ENCODE measurements at places on chromosomes 6 and 20.

- no peak for DNase-seq
These were observed 156.8 kb downstream of the CEBPB start for GRCh38 chr20:50347284-50348063.

- DNase-seq, result no peak
These were observed 220.0 kb upstream of the ZFP64 start for GRCh38 chr20:52411611-52412010.

- no peak for DNase-seq
These were observed 3.9 kb downstream of the SRC start for GRCh38 chr20:37349517-37350491.

GRCh38 chr6:146550911-146551310 lies 7.3 kb downstream of the RAB32 start:
- DNase-seq, result no peak

GRCh38 chr20:4956200-4956810 lies 45.0 kb downstream of the SLC23A2 start:
- DNase-seq, result peak; percentile 10

DNA sequence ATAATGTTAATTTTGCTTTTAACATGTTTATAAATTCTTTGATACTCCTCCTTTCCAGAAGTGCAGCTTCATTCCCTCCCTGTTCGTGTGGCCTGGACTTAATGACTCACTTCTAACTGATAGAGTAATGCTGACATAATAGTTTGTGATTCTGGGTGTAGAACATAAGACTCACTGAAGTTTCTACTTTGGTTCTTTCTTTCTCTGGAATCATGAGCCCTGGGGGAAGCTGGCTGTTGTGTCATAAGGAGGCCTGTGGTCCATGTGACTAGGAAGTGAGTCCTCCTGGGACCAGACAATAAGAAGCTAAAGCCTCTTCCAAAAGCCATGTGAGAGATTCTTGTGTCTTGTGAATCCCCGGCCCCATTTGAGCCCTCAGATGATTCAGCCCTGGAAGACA lies 30.5 kb upstream of the HLA-G start:
- no peak for DNase-seq

DNA sequence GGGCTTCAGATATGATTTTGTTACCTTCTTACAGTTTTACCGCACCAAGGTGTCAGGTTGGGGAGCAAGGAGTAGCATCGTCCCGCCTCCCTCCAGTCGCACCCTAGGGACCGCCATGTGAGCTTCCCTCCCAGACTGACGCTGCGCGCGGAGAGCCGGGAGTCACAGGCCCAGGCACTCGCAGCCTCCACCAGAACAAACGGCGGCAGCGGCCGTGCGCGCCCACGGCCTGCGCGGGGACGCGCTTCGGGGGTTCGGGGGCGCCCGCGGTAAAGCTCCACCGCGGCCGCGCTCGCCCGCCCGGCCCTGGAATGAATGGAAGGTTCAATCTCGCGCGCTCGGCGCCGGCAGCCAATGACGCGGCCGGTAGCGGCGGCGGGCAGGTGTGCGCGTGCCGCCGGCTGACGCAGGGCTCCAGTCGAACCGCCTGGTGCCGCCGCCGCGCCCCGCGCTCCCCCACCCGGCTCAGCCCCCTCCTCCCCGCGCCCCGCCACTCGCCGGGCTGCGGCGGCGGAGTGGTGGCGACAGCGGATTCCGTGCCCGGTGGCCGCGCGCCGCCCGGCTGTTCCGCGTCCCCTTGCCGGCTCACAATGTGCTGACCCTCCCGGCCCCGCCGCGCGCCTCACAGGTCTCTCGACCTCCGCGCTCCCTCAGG lies 16.5 kb upstream of the LIN28B start:
- no peak for DNase-seq

DNA sequence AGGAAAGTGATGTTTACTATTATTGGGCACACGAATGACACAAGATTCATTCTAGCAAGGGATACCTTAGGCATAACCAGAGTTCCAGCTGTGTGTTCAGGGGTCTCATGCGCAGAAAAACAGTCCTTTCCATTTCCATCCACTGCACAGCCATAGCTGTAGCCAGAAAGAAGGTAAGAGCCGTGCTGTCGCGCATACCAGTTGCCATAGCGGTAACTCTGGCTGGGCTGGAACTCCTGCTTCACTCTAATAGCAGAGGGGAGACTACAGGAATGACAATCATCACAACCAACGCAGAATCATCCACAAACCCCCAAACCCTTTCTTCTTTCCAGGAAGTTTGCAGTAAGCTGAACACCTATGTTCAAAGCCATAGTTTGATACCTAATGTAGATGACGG lies 7.5 kb downstream of the C6orf52 start:
- DNase-seq, result no peak

GRCh38 chr6:128235556-128235955 lies 284.8 kb downstream of the PTPRK start:
- DNase-seq, result no peak

- DNase-seq, result no peak
These were observed 728.3 kb downstream of the MAFB start for GRCh38 chr20:39960522-39961428.

DNA sequence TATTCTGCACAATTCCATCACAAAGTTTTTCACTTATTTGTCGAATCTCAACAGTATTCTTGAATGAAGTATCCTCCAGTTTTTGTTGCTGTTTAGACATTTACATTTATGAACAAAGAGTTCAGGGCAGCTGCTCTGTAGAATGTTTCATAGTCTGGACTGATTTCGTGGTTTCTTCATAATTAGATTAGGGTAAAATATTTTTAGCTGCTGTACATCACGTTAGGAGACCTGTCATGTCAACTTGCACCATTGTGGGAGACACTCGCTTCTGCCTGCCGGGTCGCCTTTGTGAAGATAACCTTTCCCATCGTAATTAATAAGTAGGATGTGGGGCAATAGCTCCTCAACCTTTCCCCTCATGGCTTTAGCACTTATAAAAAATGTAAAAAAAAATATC lies 27.5 kb upstream of the RPS6KA2 start:
- no peak for DNase-seq

- no peak for DNase-seq
These were observed 93.4 kb downstream of the THBS2 start for GRCh38 chr6:169160091-169160854.

- DNase-seq, result no peak
These were observed 298.9 kb downstream of the TFAP2C start for GRCh38 chr20:56928007-56928406.

DNA sequence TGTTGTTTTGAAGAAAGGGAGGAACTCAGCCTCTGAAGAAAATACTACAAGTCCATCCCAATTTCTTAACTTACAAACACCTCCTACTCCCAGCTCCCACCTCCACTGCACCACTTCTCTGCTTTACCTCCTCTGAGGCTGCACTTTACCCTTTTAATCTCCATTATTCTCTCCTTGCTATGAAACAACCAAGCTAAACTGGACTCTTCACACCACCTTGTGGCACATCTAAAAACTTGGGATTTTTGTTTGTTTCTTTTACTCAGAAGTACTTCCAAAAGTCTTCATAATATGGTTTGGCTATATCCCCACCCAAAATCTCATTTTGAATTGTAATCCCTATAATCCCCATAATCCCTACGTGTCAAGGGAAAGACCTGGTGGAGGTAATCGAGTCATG lies 142.2 kb downstream of the MOXD1 start:
- DNase-seq, result no peak

- DNase-seq, result no peak
These were observed 59.3 kb upstream of the ZNF217 start for GRCh38 chr20:53652859-53653517.

- DNase-seq, result no peak
These were observed 115.1 kb downstream of the MAP7 start for GRCh38 chr6:136435101-136435500.

GRCh38 chr6:43192911-43193310 lies 10.9 kb downstream of the CUL9 start:
- no peak for DNase-seq

- DNase-seq, result no peak
These were observed 21.7 kb downstream of the RPRD1B start for GRCh38 chr20:38055294-38055693.

DNA sequence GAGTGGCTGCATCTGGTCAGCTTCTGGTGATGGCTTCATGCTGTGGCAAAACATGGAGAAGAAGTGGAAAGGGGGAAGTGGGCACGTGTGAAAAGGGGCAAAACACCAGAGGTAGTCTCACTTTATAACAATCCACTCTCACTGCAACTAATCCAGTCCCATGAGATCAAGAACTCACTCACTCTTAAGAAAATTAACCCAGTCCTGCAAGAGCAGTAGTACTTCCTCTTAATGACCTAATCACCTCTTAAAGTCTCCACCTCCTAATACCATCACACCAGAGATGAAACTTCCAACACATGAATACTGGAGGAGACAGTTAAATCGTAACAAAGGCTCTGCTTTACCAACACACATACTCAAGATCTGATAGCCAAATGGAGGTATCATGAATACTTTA lies 152.6 kb downstream of the THEMIS start:
- DNase-seq, result no peak

- DNase-seq, result no peak
These were observed 6.8 kb downstream of the PROKR2 start for GRCh38 chr20:5309971-5310370.

DNA sequence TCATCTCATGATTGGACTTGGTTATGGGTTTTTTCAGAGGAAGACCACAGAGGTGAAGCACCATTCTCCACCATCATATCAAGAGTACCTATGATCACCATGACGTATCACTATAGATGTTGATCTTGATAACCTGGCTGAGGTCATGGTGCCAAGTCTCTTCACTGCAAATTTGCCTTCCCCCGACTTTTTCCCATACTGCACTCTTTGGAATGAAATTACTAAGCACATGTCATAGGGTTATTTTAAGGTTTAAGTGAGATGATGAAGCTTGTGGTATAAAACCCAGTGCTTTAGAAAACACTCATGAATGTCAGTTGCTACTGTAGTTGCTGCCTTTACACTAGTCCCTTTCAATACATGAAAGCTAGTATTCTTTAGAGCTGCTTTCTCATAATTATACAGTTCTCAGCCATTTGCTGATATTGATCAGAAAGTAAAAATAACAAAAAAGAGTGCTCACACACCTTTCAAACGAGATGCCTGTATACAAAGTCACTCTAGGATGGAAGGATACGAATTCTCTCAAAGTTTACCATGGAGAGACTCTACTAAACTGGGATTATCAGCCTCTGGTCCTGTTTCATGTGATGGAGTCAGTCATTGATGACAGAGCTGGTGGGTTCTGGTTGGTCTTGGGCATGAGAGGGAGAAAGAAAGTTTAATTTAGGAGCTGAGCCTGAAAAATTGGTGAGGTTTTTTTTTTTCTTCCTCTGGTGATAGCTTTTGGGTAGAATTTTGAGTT lies 228.1 kb downstream of the PRL start:
- DNase-seq, result no peak

DNA sequence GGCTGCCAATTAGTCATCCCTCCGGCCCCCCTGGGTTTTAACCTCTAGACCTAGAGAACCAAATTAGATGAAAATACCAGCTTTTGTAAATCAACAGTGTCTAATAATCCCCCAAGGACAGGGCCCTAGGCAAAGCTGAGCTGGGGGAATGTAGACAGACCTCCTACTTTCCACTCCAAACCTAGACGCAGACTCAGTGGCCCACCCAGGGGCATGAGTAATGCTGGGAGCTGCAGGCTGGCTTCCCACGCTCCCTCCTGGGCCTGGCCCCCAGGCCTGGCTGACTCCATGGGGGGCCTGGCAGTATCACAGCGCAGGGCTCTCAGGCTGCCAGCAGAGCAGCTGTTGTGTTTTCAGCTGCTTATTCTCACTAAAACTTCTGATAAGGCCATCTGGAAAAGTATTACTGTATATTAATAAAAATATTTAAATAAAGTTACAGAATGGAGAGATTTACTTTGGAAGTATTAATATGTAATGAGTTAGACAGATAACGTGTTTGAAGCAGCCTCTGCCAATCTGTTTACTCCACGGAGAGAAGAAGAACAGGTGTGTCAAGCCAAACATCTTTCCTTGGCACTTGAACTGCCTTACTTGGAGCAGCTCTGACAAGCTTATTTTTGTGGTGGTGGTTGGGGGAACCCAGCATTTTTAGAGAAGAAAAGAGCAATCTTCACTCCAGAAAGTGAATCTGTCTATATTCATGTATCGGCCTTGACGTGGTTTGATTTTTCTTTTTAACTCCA lies 144.0 kb upstream of the AGPAT4 start:
- no peak for DNase-seq

DNA sequence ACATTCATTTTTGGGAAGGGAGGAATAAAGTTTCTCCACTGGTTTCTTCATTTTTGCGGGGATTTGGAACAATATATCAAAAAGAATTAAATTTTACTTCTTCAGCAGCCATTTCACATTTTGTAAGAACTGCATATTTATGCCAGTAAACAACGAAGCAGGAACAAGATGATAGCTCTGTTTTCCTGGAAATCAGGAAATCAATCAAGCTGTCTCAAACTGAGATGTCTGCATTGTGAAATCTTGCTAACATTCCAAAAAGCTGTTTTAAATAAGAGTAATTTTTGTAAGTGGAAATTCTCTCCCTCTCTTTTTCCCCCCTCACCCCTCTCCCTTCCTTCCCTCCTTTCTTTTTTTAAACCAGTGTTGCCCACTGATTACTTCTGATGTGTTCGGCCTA lies 20.0 kb downstream of the MAPK13 start:
- DNase-seq, result no peak

GRCh38 chr6:8855411-8855810 lies 420.1 kb upstream of the SLC35B3 start:
- no peak for DNase-seq

- peak; percentile 7 for DNase-seq
These were observed 76.5 kb downstream of the ADGRG6 start for GRCh38 chr6:142378138-142378875.

DNA sequence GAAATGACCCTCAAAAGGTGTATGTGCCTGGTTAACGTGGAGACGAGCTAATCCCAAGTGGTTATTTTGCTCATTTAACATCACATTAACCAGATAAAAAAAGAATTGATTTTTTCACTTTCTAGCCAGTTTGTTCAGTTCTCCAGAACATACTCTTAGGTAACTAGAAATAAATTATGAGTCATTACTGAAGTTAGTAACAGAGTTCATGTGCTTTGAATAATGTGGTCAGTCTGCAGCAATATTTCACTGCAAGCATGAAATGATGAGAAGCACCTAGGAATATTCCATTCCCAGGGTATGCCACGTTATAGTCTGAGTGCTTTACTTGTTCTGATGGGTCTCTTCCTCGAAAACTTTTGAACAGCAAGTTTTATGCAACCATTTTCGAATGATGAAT lies 138.3 kb upstream of the INSM1 start:
- DNase-seq, result no peak

DNA sequence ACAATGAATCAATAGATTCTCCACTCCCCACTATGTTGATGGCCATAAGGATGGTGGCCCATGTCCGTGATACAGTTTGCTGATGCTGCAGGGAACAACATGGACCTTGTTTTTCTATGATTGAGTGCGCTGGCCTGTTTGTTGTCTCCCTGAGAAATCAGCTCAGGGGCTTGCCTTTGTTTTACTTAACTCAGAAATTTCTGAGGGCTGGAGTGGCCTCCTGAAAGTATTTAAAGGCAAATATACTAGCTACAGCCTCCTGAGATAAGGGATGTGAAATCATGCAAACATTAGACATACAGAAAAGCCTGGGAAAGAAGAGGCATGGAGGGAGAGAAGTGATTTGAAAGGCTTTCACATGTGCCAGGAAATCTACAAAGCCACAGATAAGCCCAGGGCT lies 170.3 kb upstream of the FLRT3 start:
- DNase-seq, result no peak

Data from NCI-H187 (cell line).